ENCODE measurements at places on chromosomes 2 and 18.
A peak's percentile ranks its signal among the peaks of the same experiment; 100 is the strongest.

GRCh38 chr2:229553091-229553490 is 161.3 kb downstream of the DNER start:
- DNase-seq: no peak

DNA sequence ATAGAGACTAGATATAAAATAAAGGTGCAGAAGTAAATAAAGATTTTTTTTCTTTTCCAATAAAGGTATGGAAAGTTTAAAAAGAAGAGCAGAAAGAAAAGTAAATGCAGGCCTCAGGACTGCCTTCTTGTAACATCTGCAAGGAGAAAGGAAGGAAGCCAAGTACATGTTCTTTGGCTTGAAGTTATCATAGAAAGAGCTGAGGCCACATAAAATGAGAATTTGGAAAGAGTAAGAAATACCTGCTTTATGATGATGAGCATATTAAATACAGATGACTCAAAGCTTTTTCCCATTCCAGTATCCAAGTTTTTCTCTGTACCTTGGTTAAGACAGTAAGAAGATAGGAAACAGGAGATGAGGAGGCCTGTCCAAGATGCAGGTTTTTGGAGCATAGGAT is 25.3 kb upstream of the UBE2E3 start:
- DNase-seq: no peak

DNA sequence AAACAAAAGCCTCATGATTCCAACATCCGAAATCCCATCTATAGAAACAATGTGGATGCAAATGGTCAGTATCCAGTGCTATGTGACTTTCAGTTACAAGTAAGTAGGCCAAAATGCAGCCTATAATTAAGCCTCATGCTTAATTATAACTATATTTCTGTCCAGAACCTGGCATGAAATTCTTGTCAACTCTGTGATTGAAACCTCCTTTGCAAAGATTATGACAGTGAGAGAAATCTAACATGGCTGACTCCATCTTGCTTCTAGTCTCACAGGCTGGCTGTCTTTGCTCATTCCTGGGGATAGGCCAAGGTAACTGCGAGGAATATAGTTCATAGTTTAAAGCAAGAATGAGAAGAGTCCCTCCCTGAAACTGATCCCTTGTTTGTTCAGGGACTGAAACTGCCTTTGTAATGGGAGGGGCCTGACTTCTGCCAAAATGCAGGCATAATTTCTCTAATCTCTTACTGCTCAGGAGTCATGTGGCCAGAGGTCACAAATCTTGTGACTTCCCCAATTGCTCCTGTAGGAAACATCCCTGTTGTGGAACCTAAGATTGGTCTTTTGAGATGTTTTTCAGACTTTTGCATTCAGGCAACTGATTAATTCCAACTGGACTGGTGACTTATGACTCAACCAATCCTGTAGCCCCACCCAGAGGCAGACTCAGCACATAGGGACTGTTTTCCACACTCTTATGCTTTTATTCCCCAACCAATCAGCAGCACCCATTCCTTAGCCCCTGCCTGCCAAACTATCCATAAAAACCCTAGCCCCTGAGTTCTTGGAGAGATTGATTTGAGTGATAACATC is 84.5 kb upstream of the TLK1 start:
- DNase-seq: no peak

GRCh38 chr2:75560768-75561565 is at the start of gene EVA1A:
Gene EVA1A (minus strand): TSS chr2:75560939. CDS start chr2:75518140, 42,799 bp downstream.
- peak; percentile 47 for DNase-seq

DNA sequence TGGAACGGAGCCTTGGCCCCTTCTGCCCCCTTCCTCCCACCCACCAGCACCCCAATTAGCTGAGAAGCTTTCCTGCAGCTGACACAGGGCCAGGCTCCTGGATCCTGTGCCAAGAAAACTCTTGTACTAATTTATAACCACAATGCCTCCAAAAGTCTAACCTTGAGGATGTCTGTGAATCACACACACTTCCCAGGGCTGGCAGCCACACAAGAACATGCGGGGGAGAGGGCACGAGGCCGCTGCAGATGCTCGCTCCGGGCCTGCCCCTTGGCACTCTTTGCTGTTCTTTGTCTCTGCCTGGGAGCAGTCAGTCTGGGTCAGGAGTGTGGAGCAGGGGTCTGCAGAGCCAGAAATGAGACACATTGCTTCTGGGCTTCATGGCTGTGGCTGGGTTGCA is 62.7 kb upstream of the KIF5C start:
- DNase-seq: no peak

DNA sequence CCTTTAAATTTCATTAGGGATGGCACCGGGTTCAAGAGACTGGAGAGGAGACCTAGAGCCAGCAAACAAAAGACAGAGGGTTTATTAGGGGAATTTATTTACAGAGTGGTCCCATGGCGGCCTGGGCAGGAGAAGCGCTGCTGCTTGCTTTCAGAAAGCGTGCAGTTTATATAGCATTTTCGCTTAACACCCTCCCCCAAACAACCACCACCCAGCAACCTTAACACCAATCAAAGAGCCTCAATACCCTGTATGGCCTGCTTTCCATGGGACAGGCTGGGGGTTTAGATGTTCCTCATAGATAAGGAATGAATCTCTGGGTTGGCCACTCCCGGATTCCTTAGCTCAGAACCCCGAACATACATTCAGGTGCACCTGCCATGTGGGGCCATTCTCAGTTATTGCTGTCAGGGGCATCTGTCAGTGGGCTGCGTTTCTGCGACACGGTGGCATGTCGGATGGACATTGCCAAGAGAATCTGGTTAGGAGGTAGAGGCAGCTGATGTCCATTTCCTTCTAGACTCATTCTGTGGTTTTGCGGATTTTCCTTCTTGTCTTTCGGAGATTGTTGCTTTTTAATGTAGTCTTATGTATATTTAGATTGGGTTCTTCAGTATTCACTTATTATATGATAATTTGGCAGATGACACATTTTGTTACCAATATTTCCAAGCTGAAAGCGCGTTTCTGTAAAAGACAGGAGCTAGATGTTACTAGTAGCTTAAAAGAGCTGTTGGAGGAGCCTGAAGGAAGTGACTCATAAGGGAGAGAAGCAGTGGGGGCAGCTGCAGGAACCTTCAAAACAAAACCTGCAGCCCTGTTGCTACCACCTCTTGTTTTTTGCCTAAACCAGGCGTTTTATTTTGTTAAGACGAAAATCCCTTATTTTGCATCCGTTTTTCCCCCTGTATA is 7.2 kb downstream of the AGAP1 start:
- no peak for DNase-seq

- DNase-seq: no peak
Observed at GRCh38 chr2:240623531-240624010, 1.7 kb upstream of the GPR35 start.

GRCh38 chr2:65804777-65805176 is 372.4 kb upstream of the SPRED2 start:
- DNase-seq: no peak

GRCh38 chr2:217331523-217332416 is 471.9 kb upstream of the TNP1 start:
- no peak for DNase-seq

- DNase-seq: no peak
Observed at GRCh38 chr2:130390460-130391057, 34.7 kb downstream of the PTPN18 start.

- no peak for DNase-seq
Observed at GRCh38 chr2:120229341-120229740, 6.1 kb upstream of the TMEM185B start.

DNA sequence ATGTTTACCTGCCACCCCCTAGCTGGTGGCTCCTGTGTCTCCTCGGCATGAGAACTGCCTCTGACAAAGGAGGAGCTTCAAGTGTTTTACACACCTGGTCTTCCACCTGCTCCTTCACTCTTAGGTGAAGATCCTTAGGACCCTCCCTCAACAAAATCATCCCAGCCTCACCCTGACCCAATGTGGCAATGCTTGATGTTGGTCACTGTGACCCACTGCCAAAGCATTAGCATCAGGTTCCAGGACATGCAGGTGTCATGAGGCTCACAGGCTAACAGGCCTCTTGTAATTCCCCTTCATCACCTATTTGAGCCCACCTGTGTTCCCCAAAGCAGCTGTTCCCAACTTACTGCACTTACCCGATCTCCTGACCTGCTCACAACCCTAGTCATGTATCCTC is 9.8 kb downstream of the FZD5 start:
- DNase-seq: no peak

- DNase-seq: no peak
Observed at GRCh38 chr2:169739351-169739750, 5.7 kb downstream of the KLHL23 start.

- DNase-seq: no peak
Observed at GRCh38 chr2:209476367-209477208, 52.7 kb downstream of the MAP2 start.

- no peak for DNase-seq
Observed at GRCh38 chr2:75709297-75709696, 1.4 kb downstream of the GCFC2 start.

- no peak for DNase-seq
Observed at GRCh38 chr2:1972948-1973347, 228.6 kb upstream of the PXDN start.

DNA sequence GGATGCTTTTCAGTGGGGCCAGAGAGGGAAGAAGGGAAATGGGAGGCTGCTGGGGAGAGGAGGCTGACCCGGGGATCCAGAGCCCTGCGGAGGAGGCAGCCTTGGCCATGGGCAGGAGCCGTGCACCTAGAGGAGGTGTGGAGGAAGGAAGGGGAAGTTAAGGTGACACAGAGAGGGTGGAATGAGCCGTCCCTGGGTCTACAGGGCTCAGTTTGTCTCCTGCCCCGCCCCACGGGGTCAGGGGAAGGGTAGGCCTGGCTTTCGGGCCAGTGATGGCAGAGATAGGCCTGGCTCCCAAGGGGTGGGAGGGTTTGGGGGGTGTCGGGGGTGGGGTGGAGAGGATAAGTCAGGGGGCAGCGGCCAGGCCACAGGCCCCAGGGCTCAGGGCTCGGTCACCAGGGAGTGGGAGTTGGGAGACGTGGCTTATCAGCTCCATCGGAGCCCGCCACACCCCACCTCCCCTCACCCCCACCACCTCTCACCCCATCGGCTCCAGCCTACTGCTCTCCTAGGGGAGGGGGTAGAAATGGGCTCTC is 39.5 kb upstream of the NOTO start:
- no peak for DNase-seq

DNA sequence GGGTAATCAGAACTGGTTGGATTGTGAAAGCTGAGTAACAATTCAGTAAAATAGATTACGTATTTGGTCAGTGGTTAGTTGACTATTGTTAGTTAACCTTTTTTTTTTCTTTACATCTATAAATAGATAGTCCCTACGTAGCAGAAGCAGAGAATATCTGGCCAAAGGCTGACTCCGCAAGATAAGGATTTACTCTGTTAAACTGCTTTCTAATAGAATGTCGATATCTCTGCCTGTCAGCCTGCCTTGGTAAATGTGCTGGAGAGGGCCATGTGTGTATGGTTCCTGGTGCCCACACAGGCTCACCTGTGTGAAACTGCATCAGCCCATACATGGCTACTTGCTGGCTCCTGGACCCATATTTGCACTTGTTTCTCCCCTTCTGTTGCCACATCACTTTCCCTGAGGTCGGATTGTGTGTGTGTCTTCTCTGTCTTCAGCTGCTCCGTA is 94.4 kb downstream of the CRIM1 start:
- no peak for DNase-seq

DNA sequence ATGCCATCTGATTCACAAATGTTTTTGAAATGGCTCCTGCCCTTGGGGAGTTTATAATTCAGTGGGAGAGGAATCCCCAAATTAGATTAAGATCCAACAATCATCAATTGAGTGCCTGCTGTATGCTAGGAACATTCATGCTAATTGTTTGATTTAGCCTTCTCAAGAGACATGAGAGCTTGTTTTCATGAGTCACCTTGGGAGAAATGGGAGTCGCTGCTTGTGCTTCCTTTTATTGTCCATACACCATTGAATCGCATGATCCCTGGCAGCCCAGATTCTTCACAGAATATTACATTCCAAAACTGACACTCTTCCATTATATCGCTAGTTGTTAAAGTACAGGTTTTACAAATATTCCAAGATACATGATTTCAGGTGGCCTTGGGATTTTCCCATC is 106.0 kb upstream of the MAP3K20 start:
- no peak for DNase-seq

DNA sequence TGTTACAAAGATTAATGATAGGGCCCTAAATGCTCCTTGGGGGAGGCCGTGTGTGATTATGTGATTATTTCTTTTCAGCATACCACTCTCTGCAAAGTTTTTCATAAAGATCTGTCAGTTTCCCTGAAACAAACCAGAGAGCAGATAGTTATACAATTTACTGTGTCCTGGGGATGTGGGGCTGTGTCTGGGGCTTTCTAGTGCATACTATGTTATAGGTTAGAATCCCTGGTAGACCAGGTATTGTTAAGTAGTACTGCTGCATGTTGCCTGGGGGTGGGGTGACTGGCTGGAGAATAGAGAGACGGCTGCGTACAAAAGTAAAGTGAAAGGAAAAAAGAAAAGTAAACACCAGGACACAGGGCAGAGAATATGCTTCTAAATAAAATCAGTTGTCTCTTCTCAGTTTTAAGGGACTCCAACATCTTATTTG is 3.3 kb upstream of the CCBE1 start:
- DNase-seq: no peak

DNA sequence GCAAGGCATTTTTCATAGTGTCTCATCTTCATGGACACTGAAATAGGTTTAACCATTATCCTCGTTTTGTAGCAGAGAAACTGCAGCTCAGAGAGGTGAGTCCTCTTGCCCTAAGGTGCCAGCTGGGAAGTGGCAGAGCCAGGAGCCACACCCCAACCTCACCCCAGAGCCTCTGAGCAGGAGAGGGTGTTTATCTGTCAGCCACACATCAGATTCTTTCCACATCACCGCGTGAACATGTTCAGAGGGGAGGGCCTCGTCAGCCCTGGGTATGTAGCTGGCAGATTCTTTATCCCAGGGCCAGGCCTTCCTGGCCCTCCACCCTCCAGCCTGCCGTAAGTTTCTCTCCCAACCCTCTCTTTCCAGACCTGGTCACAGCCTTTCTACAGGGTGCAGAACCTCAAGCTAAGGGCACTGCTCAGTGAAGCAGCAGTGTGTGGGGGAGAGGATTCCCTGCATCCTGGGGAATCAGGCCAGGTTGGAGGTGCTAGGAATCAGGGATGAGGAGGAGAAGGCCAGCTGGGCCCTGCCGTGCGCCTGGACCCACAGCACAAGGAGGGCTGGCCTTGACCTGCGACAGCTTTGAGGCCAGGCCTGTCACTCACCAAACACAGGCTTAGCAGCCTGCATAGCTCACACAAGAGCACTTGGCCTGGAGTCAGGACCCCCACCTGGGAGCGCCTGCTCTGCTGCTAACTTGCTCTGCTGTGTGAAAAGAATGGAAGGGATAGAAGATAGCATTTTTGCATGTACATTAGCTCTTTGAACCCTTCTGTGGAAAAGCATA is 111.3 kb upstream of the MCFD2 start:
- DNase-seq: no peak

All from GM20000 (cell line).